ENCODE measurements at places on chromosomes 1 and 21. TPM values are rescaled to one million over a fixed set of nuclear protein-coding genes. Genes with fewer than 3 reads are reported as not detected.

The MPL gene
- not detected for total RNA-seq

The LDLRAD1 gene
- total RNA-seq: not detected

The ATP1A4 gene
- total RNA-seq: not detected

The CDK18 gene
- 1.4 TPM for total RNA-seq

The PRELP gene
- not detected for total RNA-seq

The DPT gene
- not detected for total RNA-seq

The S100A9 gene
- 2.3 TPM for total RNA-seq

- H3K27me3 ChIP-seq: no peaks in the 10 kb centered on the region
- H3K4me3 ChIP-seq: no peak overlapping the region
- no peak overlapping the region for H3K27ac ChIP-seq
- peaks cover 27% of the 10 kb centered on the region for H3K4me1 ChIP-seq
- no peaks in the 10 kb centered on the region for H3K36me3 ChIP-seq
These were observed 123.2 kb downstream of the NR5A2 start for GRCh38 chr1:200150721-200151120.

DNA sequence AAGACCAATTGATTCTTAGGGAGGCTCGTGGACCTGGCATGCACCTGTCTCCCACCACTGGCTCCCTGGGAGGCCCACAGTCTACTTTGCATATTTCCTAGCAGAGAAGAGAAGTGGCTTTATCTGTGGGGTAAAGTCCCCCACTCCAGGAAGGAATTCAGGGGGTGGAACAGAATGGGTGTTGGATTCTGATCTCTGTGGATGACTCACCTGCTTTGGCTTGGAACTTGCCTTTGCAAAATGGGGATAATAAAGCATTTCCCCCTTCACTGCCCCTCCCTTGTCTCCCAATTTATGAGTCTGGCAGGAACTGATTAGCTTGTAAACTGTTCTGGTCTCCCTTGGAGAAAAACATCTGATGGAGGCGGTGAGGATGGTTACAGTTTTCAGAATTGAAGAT, 21.2 kb upstream of the OTUD3 start:
- no peaks in the 10 kb centered on the region for H3K4me1 ChIP-seq
- H3K27ac ChIP-seq: no peak overlapping the region
- H3K36me3 ChIP-seq: no peaks in the 10 kb centered on the region
- H3K27me3 ChIP-seq: peaks cover 5% of the 10 kb centered on the region

DNA sequence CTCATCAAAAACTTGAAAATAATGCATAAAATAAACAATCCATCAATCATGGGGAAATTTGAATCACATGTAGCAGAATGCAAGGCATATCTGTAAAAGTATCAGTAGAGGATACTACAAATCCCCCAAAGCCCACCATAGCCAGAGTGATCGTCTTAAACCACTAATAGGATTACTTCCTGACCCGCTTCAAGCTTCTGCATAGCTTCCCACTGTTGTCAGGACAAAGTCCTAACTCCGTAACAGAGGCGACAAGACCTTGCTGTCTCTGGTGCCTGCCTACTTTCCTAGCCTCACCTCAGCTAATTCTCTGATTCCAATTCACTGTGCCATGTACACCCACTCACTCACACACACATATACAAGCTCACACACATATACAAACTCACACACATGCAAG, 161.2 kb upstream of the NFIA start:
- DNase-seq: no peak
- H3K27ac ChIP-seq: no peak overlapping the region
- H3K4me3 ChIP-seq: no peak overlapping the region
- H3K4me1 ChIP-seq: no peaks in the 10 kb centered on the region
- no peaks in the 10 kb centered on the region for H3K36me3 ChIP-seq
- no peaks in the 10 kb centered on the region for H3K27me3 ChIP-seq

DNA sequence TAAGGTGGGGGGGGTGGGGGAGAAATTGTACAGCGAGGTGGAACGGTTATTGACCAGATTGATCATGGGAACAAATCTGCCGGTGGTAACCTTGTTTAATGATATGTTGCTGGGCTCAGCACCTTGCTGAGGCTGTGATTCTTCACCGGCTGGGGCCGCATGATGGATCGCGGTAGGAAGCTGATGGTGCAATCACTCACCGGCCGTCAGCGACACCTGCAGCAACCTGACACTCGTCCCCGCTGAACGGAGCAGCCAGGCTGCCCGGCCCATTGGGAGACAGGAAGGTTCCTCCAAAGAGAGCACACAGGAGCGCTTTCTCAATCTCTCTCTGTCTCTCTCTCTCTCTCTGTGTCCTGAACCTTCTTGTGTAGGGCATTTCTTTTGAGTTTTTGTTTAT, 128.5 kb upstream of the RRP15 start:
- H3K36me3 ChIP-seq: no peaks in the 10 kb centered on the region
- no peak overlapping the region for H3K4me3 ChIP-seq
- no peak for DNase-seq
- H3K4me1 ChIP-seq: no peaks in the 10 kb centered on the region
- H3K27ac ChIP-seq: no peak overlapping the region
- no peaks in the 10 kb centered on the region for H3K27me3 ChIP-seq

DNA sequence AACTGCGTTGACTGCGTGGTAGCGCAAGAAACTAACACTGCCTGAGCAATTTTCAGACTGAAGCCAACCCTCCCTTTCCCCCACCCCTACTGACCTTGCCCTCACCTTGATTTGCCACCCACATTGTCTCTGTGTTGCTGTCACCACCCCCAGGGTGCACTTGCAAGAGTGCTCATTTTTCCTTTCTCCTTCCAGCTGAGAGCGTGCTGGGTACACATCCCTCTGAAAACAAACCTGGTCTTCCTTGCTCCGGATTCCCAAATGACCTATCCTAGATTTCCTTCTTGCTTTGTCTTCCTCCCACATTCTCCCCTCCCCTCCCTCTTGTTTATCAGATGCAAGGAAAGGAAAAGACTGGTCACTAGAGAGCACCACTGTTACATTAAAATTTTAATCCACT, 24.2 kb downstream of the MPZ start:
- H3K36me3 ChIP-seq: no peaks in the 10 kb centered on the region
- no peaks in the 10 kb centered on the region for H3K4me1 ChIP-seq
- H3K27me3 ChIP-seq: no peaks in the 10 kb centered on the region
- DNase-seq: no peak

- no peaks in the 10 kb centered on the region for H3K27me3 ChIP-seq
- H3K4me1 ChIP-seq: peaks cover 36% of the 10 kb centered on the region
- no peak overlapping the region for H3K27ac ChIP-seq
- H3K4me3 ChIP-seq: no peak overlapping the region
- no peaks in the 10 kb centered on the region for H3K36me3 ChIP-seq
These were observed 5.0 kb downstream of the DENND1B start for GRCh38 chr1:197770243-197770642.

DNA sequence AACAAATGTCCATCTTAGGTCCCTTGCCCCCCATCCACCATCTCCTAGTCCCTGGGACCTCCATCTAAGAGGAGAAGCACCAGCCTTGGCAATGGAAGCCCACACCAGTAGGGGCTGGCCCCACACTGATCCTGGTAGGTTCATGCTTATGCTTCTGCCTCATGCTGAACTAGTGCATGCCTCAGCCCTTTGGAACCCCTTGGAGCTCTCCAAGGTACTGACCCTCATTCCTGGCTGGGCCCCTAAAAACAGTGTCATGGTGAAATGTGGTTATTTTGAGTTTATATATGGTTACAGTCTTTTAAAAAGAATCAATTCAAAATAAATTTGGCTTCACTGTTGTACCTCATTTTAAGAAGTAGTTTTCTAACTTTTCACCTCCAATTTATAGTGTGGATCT, 108.3 kb downstream of the HIVEP3 start:
- peak; percentile 65 for DNase-seq
- no peaks in the 10 kb centered on the region for H3K36me3 ChIP-seq
- H3K27ac ChIP-seq: no peak overlapping the region
- H3K27me3 ChIP-seq: no peaks in the 10 kb centered on the region
- H3K4me1 ChIP-seq: peaks cover 44% of the 10 kb centered on the region

DNA sequence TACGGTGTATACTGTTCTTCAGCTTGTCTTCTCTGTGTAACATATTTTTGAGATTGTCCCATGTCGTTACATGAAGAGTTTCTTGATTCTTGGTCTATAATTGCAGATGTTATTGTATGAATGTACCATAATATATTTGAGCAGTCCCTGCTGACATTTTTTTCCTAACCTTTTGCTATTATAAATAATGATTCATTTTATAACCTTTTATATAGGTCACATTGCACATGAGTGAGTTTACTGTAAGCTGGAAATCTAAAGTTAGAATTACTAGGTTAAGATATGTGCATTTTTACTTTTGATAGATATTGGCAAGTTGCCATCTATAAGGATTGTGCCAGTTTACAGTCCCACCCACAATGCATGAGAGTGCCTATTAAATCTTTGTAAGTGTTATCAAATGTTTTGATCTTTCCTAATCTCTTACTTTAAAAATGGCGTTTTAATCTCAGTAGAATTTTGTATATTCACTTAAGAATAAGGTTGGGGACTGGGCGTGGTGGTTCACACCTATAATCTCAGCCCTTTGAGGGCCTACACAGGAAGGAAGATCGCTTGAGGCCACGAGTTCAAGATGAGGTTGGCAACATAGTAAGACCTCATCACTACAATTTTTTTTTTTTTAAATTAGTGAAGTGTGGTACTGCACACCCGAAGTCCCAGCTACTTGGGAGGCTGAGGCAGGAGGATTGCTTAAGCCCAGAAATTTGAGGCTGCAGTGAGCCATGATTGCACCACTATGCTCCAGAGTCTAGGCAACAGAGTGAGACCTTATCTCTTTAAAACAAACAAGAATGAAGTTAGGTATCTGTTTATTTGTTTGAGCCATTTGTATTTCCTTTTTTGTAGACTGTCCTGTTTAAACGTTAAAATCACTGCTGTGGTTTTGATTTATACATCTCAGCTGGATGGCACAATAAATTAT, 36.5 kb downstream of the ZMYM1 start:
- no peaks in the 10 kb centered on the region for H3K4me1 ChIP-seq
- no peak overlapping the region for H3K4me3 ChIP-seq
- no peak for DNase-seq
- H3K27me3 ChIP-seq: no peaks in the 10 kb centered on the region

GRCh38 chr1:233695901-233696300, 82.0 kb downstream of the KCNK1 start:
- H3K4me1 ChIP-seq: no peaks in the 10 kb centered on the region
- no peak for DNase-seq
- no peak overlapping the region for H3K27ac ChIP-seq
- no peak overlapping the region for H3K4me3 ChIP-seq
- no peaks in the 10 kb centered on the region for H3K27me3 ChIP-seq
- no peaks in the 10 kb centered on the region for H3K36me3 ChIP-seq

GRCh38 chr1:200372885-200373181, 37.0 kb downstream of the ZNF281 start:
- H3K27ac ChIP-seq: no peak overlapping the region
- no peaks in the 10 kb centered on the region for H3K4me1 ChIP-seq
- no peaks in the 10 kb centered on the region for H3K36me3 ChIP-seq
- H3K4me3 ChIP-seq: no peak overlapping the region

- H3K4me1 ChIP-seq: peaks cover 29% of the 10 kb centered on the region
- H3K27me3 ChIP-seq: no peaks in the 10 kb centered on the region
- no peaks in the 10 kb centered on the region for H3K36me3 ChIP-seq
- DNase-seq: peak; percentile 68
These were observed 832 bp downstream of the HCN3 start for GRCh38 chr1:155277902-155278688.

GRCh38 chr1:42145764-42146625, 7.2 kb upstream of the GUCA2B start:
- no peak overlapping the region for H3K27ac ChIP-seq
- no peak overlapping the region for H3K4me3 ChIP-seq
- H3K27me3 ChIP-seq: peaks cover 4% of the 10 kb centered on the region
- no peaks in the 10 kb centered on the region for H3K4me1 ChIP-seq
- no peak for DNase-seq

GRCh38 chr1:34711485-34711884, 43.4 kb upstream of the GJB5 start:
- H3K27ac ChIP-seq: no peak overlapping the region
- H3K27me3 ChIP-seq: no peaks in the 10 kb centered on the region
- H3K36me3 ChIP-seq: no peaks in the 10 kb centered on the region
- H3K4me3 ChIP-seq: no peak overlapping the region

GRCh38 chr21:28883931-28884330, 108.7 kb downstream of the LTN1 start:
- no peaks in the 10 kb centered on the region for H3K27me3 ChIP-seq
- no peak for DNase-seq
- H3K4me3 ChIP-seq: no peak overlapping the region

DNA sequence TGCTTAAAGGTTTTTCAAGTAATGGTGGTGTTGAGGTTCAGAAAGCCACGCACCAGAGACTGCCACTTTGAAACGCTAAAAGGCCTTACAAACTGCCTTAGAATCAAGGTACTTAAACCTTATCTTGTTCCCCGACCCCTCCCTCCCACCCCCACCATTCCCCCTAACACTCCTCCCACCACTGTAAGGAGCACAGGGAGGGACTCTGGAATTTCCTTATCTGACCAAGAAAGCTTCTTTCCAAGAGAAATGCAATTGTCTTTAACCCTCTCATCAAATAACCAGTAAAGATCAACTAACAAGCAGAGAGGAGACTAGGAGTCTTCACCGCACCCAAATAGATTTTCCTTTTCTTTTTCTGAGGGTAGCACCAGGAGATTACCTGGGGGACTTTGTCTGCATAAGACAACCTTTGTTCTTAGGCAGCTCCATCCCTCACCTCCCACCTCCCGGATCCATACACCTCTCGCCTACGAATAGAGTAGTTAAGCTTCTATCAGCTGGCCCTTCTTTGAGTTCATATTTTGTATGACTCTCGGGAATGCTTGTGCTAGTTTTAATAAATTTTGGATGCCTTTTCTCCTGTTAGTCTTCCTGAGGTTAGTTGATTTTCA, 137.7 kb upstream of the ADGRL2 start:
- no peaks in the 10 kb centered on the region for H3K36me3 ChIP-seq
- DNase-seq: no peak
- H3K4me1 ChIP-seq: no peaks in the 10 kb centered on the region
- no peaks in the 10 kb centered on the region for H3K27me3 ChIP-seq

Measured in CD8-positive, alpha-beta memory T cell (primary cell).